ENCODE measurements at places on chromosomes 7 and 10. TPM values are rescaled to one million over a fixed set of nuclear protein-coding genes. Genes with fewer than 3 reads are reported as not detected.

SP4 gene
- total RNA-seq, result 8.0 TPM

UCMA gene
- not detected for total RNA-seq

IGFBP1 gene
- not detected for total RNA-seq

GRCh38 chr7:25626451-25627131, 398.3 kb upstream of the NPVF start:
- DNase-seq, result peak; percentile 39

Data from esophagus muscularis mucosa (tissue), 4 donors.